Esophagus muscularis mucosa (tissue), 4 donors: ENCODE measurements at places on chromosomes 1 and 21. TPM values are rescaled to one million over a fixed set of nuclear protein-coding genes. Genes with fewer than 3 reads are reported as not detected.

ACOT7 gene
- total RNA-seq = 27.3 TPM

FBXO2 gene
- 3.1 TPM for total RNA-seq

DNA sequence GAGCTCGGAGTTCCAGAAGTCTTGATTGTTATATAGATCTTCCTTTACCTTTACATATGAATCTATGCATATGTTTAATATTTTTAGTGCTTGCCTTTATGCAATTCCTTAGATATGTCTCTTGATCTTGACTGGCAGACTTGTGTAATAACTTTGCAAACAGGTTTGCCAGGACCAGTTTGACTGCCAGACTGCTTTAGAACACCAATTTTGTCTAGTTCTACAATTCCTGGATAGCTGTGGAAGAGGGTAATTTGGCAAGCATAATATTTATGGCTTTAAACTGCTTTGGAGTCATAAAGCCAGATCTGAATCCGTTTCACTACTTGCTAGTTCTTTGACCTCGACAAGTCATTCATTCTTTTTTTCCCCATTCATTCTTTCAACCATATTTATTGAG is 250.0 kb downstream of the FAF1 start:
- no peak for DNase-seq

KRTAP25-1 gene
- not detected for total RNA-seq

GRCh38 chr1:226608699-226609505 is 60.3 kb downstream of the STUM start:
- no peak for DNase-seq

DNA sequence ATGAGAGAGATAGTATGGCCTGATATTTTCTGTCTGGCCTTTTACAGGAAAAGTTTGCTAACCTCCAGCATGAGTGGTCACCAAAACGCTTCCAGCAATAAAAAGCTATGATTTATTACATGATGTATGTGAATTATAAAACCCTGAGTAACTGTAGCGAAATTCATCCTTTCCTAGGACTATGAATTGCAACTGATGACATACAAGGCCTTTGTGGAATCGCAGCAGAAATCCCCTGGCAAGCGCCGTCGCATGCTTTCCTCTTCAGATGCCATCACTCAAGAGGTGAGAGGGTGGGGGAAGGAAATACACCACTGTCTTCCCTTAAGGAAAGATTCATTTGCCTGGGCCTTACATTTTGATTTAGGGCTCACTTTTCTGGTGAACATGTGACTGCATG is 117.9 kb downstream of the MACF1 start:
- no peak for DNase-seq

GRCh38 chr1:9855186-9855585 is 31.4 kb upstream of the CLSTN1 start:
- DNase-seq = no peak

AGT gene
- total RNA-seq = 12.3 TPM

- no peak for DNase-seq
Measured at GRCh38 chr1:31934706-31935629, 3.2 kb downstream of the PTP4A2 start.

DNA sequence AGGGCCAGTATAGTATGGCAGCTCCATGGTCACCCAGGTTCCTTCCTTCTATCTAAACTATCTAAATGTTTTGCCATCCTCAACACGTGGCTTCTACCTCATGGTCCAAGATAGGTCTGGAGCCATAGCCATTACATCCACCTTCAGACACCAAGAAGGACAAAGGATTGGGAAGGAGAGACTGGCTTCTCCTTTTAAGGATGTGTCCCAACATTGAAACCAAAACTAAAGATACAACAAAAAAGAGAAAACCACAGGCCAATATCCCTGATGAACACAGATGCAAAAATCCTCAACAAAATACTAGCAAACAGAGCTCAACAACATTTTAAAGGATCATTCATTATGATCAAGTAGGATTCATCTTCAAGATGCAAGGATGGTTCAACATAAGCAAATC is 24.8 kb downstream of the HSD11B1 start:
- no peak for DNase-seq

GRCh38 chr21:20591284-20591683 is 406.9 kb upstream of the NCAM2 start:
- DNase-seq = no peak

DNA sequence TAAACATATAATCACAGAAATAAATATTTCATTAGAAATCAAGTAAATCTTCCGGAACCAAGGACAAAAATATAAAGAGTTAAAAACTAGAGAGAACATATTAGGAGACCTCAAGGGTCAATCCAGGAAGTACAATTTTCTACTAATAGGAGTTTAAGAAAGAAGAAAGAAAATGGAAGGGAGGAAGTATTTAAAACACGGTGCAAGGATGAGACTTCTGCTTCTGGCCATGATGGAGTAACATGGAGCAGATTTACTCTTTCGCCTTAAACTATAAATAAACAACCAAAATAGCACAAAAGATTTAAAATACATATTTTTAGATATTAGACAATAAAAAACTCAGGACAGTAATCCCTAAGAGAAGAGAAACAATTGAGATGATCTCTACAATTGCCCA is 12.6 kb upstream of the IFNAR1 start:
- no peak for DNase-seq

OR6K6 gene
- total RNA-seq = not detected

- DNase-seq = no peak
Measured at GRCh38 chr1:36922071-36922470, 112.2 kb downstream of the GRIK3 start.

DNA sequence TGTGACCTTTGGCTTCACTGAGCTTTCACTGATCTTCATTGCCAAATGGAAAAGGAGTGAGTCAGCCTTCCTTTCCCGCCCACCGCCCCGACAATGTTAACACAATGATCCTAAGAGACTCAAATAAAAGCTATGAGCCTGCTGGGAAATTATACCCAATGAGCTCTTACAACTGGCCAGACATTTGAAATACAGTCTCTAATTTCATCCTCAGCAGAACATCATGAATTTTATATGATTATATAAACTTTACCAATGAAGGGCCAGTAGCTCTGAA is 252.5 kb downstream of the SIPA1L2 start:
- no peak for DNase-seq

PIK3R3 gene
- total RNA-seq = 34.3 TPM

DNA sequence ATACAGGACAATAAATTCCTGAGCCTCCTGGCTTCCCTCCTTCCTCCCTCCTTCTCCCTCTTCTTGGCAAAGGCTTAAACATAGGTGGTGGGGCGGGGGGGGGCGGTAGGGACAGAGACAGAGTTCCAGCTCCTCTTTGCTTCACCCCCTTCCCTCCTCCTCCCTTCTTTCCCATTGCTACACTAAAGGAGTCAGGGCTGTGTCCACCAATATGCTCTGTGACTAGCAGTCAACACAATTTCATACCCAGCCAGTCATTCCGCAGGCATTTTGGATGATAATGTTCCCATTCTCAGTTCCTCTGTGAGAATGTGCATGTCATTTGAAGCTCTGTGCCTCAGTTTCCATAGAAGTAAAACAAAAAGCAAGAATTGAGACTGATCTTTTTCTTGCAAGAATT is 1.7 kb downstream of the LMOD1 start:
- no peak for DNase-seq

GPATCH2 gene
- 15.7 TPM for total RNA-seq

SPOCD1 gene
- 0.17 TPM for total RNA-seq

- peak; percentile 96 for DNase-seq
Measured at GRCh38 chr1:150979092-150980056, 2.7 kb upstream of the ANXA9 start.

GRCh38 chr1:55050283-55050682 is 10.9 kb downstream of the PCSK9 start:
- DNase-seq = no peak

DNA sequence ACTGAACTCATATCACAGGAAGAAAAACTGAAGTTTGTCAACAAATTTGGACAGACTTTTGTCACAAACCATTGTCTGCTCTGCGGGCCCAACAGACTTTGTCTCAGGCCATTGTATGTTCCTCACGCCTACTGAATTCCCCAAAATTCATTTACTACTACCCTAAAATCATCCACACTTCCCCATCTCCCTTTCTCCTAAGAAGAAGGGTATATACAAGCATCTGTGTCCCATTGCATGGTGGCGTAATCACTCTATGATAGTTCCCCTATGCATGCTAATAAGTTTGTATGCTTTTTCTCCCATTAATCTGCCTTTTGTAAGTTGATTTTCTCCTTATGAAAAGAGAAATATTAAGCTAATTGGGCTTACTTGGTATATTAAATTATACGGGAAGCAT is 54.9 kb upstream of the ATF3 start:
- DNase-seq = no peak

DNA sequence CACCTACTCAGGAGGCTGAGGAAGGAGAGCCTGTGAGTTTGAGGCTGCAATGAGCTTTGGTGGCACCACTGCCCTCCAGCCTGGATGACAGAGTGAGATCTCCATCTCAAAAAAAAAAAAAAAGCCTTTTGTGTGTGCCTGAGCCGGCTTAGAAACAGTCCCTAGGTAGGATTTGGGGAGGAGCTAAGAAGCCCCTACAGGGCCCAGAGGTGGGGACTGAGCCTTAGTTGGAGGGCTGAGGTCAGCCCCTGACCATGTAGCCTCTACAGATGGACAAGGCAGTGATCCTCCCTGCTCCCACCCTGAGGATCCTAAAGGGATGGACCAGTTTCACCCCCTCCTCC is 2.5 kb downstream of the ADAMTSL4 start:
- DNase-seq = no peak

C1orf74 gene
- total RNA-seq = 0.42 TPM

RPL5 gene
- 1,468 TPM for total RNA-seq

DNA sequence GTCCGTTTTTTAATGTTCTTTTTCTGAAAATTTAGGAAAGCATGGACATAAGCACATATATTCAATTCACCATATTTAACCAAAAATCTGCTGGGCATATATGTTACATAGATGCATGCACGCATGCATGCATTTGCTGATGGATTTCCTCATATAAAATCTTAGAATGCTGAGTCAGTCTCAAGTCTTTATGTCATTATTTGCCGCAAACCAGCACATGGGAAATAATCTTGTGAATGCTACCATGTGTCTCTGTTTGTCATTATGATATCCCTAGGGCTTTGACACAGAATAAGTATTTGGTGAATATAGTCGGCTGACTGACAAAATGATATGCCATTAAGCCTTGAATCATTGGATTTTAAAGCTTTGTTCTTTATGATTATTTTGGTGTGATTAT is 776.5 kb downstream of the KCNT2 start:
- DNase-seq = no peak

- DNase-seq = no peak
Measured at GRCh38 chr1:179441501-179441900, 75.7 kb downstream of the AXDND1 start.

DNA sequence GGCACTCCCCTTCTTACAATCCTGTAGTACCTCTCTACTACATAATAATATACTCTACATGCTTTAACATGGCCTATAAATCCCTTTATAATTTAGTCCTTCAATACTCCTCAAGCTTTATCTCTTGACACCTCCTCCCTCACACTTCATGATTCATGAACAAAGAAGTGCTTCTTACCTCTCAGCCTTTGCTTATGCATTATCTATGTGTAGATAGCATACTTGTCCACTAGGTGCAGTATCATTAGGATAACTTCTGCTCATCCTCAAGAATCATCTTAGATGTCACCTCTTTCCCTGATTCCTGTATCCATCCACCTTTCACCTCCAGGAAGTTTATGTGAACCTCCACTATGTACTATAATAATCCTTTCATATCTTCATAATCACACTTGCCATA is 74.4 kb downstream of the COL24A1 start:
- no peak for DNase-seq
